ENCODE measurements at places on chromosomes 7 and 10. TPM values are rescaled to one million over a fixed set of nuclear protein-coding genes. Genes with fewer than 3 reads are reported as not detected.
A peak's percentile ranks its signal among the peaks of the same experiment; 100 is the strongest.

- peak; percentile 96 for DNase-seq
These were observed 809 bp downstream of the C10orf143 start for GRCh38 chr10:130109796-130110245.

GSTK1 gene
- 29.9 TPM for total RNA-seq

C10orf105 gene
- total RNA-seq: 0.48 TPM

POLR2J2 gene
- total RNA-seq: 6.0 TPM

TMEM26 gene
- 1.9 TPM for total RNA-seq

FKBP9 gene
- 209 TPM for total RNA-seq

CYP3A5 gene
- 25.8 TPM for total RNA-seq

TAS2R3 gene
- total RNA-seq: 10.6 TPM

GRCh38 chr10:110304394-110304779, 333 bp downstream of the SMNDC1 start:
- DNase-seq: no peak
